ENCODE measurements at places on chromosomes 4 and X.

GRCh38 chr4:17670423-17670822 is 56.0 kb downstream of the MED28 start:
- DNase-seq = no peak

- DNase-seq = peak; percentile 44
Observed at GRCh38 chrX:135185795-135186443, 14.7 kb upstream of the CT55 start.

DNA sequence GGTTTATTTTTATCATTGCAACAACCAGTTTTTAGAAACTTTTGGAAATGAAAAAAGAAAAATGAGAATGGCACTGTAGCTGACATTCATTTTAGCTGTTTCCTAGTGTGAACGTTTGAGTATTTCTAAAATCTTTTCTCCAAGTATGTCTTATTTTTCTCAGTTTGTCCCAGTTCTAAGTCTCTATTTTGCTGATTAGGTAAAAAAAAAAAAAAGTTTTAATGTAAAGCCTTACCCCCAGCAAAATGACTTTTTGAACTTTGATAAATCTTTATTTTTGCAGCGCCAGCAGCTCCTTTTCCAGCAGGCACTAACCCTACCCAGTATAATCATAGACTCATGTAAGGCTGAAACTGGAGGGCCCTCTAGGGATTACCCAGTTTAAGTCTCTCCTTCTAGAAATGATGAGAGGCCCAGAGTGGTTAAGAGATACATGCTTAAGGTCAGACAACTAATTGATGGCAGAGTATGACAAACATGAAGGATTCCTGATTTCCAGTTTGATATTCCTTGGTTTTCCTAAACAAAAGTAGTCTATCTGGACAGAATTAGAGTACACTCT is 84.3 kb upstream of the SLC4A4 start:
- no peak for DNase-seq

GRCh38 chr4:147596377-147596776 is 20.8 kb upstream of the TMEM184C start:
- no peak for DNase-seq

- no peak for DNase-seq
Observed at GRCh38 chr4:143699331-143700045, 987 bp downstream of the FREM3 start.

GRCh38 chrX:120316587-120317283 is 5.5 kb upstream of the TMEM255A start:
- DNase-seq = peak; percentile 31

- DNase-seq = no peak
Observed at GRCh38 chrX:22818061-22818460, 181.7 kb upstream of the DDX53 start.

DNA sequence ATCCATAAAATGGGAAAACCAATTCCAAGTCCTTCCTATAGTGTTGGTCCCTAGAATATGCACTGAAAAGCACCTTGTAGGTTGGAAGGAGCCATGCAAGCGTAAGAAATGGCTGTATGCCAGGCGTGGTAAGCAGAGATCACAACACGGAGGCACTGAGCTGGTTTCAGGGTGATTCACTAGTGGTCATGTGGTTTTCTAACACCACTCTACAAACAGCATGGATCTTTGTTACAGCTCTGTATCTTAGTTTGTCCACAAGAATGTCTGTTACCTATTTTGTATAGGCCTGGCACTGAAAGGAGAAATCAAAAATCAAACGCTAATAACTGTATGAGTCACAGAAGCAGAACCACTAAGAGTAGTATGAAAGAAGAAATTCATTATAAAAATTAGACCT is 71.9 kb downstream of the MAGEB17 start:
- DNase-seq = peak; percentile 83

GRCh38 chr4:178196751-178197374 is 754.6 kb upstream of the AGA start:
- DNase-seq = no peak

- DNase-seq = no peak
Observed at GRCh38 chrX:29487714-29488113, 727.6 kb upstream of the MAGEB2 start.

- DNase-seq = no peak
Observed at GRCh38 chr4:112119353-112119783, 25.9 kb upstream of the FAM241A start.

- DNase-seq = no peak
Observed at GRCh38 chr4:79213010-79213409, 112.9 kb downstream of the NAA11 start.

DNA sequence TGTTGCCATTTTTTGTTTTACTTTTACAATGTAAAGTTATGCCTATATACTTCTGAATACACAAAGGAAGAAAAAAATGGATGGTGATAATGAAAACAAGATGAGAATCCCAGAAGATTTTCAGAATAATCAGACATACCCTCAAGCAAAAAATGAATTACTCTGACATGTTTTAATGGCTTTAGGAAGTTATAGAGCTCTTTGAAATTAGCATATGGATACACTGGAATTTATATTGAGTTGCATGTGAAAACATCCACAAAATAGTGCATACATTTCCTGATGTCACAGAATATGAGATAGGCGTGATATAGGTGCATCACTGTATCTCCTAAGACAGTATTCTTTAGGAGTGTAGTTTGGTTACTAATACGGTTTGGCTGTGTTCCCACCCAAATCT is 351.3 kb downstream of the SLC7A11 start:
- DNase-seq = no peak

GRCh38 chrX:110310896-110311295 is 7.0 kb downstream of the AMMECR1 start:
- DNase-seq = no peak

DNA sequence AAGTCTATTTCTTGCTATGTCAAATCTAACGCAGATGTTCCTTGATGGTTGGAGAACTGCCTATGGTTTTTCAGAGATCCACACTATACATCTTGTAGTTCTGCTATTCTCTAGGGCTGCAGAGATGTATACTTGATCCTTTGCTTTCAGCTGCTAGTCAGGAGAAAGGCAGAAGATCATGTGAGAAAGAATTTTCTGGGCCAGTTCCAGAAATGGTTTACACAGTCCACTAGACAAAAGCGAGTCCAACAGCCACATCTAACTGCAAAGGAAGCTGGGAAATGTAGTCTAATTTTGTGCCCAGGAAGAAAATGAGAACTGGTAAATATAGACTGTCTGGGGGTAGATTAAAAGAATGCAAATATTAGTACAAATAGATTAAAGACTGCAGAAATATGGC is 394.3 kb upstream of the SLIT2 start:
- no peak for DNase-seq

DNA sequence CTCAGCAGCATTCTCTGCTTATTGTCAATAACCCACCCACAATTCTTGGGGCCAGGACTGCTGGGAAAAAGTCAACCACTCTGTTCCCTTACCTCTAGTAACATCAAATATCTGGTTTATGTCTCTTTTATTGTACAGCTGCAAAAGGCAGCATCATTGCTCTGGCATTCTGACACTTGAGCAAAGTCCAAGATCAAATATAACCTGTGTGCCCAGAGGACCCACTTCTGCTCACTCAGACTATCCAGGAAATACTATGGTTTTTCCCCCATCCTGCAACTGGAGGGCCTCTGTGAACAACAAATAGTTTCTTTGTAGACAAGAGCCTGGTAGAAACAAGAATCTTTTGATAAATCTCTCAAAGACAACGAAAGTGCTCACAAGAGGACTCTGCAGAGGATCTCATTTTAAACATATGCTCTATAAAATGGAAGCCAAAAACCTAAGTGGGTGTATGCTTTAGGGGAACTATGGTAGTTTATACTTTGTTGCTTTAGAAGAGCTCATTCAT is 154.7 kb downstream of the RAB28 start:
- no peak for DNase-seq

DNA sequence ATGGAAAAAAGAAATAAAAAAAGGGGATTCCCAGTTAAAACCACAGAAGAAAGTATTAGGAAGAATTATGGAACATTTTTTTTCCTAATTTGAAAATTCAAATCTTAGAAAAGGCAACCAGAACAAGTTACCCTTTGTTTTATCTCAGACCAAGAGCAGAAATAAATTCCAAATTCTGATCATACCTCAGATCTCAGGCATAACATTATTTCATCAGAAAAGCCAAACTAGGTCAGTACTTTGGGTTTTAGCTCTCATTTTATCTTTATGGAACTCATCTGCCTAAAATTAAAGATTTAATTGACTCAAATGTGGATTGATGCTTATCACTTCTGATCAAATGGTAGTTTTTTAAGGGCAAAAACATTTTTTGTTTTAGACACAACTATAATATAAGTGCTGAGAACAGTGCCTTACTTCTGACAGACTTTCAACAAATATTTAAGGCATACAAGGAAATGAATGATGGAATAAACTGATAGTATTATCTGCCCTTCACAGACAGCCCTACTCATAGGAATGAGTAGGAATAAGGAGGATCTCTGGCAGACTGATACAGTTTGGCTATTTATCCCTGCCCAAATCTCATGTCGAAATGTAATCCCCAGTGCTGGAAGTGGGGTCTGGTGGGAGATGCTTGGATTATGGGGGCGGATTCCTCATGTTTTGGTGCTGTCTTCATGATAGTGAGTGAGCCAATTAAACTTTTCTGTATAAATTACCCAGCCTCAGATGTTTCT is 245.3 kb upstream of the PITX2 start:
- DNase-seq = no peak

DNA sequence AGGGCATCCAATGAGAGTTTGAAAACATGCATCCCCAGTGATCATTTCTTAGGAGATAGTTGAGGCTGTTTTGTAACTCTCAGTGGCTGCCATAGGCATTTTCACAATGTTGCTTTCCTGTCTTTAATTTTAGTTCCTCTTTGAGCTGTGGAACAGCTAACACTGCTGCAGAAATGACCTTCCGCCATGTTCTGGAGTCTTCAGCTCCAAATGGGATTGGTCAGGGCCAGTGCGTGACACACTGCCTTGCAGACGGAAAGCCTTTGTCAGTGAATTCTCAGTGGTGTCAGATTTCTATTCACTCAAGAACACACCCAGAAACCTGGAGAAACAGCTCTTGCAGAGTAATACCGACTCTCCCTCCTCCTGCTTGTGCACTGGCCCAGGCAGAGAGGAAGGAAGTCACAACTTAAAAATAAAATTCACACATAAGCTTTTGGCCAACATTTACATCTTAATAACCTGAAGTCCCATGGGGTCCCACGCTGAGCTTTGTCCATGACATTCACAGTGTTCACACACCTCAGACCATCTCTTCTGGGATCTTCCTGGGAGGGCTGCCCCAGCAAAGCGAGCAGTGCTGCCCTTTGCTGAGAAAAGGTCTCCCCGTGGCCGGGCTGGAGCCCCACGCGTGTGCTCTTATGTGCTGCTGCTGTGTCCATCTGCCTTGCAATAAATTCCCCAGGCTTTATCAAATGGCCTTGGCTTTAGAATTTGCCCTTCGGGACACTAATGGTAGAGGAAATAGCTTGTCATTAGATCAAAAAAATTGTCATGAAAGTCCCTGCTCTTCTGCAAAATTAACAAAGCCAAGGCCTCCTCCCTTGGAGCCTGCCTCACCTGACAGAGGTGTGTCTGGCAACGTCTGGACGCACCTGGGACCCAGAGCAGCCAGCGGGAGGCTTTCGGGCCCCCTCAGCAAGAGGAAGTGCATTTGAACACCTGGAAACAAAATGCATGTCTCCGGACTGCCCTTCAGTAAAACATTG is 126.8 kb downstream of the IRF2 start:
- peak; percentile 60 for DNase-seq

DNA sequence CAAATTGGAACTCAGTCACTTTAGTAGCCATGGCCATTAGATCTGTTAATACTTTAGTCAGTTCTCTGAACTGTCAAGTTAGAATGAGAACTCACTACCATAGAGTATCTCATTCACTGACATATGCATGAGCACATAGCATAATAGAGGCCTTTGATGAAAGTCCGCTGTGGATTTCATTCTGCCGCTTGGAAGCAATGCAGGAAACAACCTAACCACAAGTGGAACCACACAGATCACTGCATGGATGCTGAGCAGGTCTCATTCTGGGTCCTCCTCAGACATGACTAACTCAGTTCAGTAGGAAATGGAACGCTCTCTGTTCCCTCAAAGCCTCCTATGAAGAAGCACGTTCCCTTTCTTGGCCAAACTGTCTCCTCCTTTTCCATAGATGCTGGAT is 1624.8 kb upstream of the TENM3 start:
- DNase-seq = peak; percentile 47

DNA sequence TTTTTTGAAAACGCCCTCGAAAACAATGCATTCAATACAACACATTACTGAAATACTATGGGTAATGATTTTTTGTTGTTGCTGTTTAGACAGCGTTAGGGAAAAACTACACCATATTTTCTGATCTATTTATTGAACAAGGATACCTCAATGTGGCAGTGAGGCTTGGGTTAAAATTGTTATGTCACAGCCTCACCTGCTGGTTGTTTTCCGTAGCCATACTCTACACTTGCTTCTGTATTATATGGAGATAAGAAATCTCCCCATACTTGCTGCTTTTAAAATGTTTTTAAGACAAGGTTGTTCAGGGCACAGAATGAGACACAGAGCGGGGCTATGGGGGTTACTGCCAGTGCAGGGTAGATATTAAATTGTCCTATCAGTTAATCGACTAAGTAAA is 221.6 kb upstream of the FTHL17 start:
- DNase-seq = no peak

- no peak for DNase-seq
Observed at GRCh38 chr4:147334478-147334877, 146.4 kb upstream of the EDNRA start.

DNA sequence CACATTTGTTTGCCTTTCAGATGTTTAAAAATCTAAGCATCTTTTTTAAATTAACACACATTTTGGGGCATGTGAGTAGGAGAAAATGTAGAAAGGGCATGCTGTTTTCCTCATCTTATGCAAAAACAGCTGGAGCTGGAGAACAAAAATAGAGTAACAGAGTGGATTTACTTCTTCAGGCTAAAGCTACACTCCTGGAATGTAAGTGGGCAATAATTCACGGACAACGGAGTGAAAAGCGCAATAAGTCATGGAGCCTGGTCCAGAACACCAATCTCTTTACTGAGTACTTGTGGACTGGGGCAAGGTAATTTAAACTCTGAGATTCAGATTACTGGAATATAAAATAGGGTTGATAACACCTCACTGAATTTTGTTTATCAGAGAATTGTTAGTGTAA is 1018.8 kb upstream of the HS3ST1 start:
- no peak for DNase-seq

- DNase-seq = peak; percentile 12
Observed at GRCh38 chr4:175705407-175705806, 106.7 kb downstream of the GPM6A start.

DNA sequence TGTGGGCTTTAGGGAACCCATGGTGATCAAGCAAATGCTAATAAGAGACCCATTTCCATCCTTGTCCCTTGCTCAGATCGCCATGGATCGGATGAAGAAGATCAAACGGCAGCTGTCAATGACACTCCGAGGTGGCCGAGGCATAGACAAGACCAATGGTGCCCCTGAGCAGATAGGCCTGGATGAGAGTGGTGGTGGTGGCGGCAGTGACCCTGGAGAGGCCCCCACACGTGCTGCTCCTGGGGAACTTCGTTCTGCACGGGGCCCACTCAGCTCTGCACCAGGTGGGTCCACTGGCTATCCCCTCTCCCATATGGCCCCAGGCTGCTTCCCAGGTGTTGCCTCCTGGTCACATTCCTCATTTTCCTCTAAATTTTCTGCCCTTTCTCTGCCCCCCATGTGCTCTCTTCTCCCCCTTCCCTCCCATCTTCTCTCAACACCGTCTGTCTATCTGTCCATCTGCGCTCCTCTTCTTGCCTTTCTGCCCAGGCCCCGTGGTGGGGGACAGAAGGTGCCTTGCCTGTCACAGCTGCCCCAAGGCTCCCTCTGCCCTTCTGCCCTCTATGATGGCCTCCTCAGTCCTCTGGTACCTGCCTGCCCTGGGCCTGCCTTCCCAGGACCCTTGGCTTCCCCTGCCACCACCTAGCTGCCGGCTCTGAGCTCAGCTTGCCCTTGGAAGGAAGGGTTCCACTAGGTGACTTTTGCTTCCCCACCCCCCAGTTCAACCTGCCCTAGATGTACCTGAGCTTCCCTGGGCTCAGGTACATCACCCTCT is 5.2 kb downstream of the CDK16 start:
- no peak for DNase-seq

All from H4 (cell line).